ENCODE measurements at places on chromosomes 3 and 15. TPM values are rescaled to one million over a fixed set of nuclear protein-coding genes. Genes with fewer than 3 reads are reported as not detected.

MBD4 gene
- total RNA-seq, result 18.7 TPM

GRCh38 chr3:188530226-188530625 lies 376.3 kb downstream of the LPP start:
- no peak overlapping the region for H3K4me3 ChIP-seq
- no peaks in the 10 kb centered on the region for H3K4me1 ChIP-seq
- H3K27me3 ChIP-seq, result no peaks in the 10 kb centered on the region
- no peak for DNase-seq
- H3K27ac ChIP-seq, result no peak overlapping the region

DNA sequence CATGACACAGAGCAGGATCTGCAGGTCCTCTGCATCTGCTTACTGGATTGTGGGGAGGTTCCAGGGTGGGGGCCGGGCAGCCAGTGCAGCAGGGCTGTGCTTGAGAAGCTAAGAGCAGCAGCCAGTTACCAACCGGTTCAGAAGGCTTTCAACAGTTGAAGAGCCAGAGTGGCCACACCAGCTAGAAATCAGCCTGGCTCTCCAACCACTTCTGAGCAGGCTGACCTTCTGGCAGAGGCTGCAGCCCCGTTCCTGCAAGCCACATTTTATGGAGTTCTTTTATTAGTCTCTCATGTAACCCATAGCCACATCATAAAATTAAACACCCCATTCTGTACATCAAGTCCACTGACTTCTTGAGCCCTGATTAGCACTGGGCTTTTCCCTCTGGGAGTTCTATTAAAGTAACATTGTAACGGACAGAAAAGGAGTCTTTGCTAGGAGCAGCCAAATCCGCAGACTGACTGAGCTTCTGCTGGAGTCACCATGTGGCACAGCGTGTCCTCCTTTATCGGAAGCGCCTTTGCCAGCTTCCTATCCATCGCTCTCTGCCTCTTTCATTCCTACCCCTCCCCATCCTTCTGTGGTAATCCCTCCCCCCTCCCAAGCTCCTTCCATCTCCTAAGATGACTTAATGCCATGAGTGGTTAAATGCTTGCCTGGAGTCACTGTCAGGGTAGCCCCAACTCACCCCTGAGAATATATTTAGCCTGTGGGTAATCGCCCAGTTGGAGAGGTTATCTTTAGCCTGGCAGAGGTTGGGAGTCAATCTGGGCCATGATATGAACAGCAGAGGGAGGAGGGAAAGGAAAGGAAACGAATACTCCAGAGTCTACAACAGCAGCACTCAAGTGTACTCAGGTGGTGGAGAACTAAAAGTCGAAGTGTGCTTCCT lies 138.5 kb upstream of the HES1 start:
- H3K4me3 ChIP-seq, result no peak overlapping the region
- no peak overlapping the region for H3K27ac ChIP-seq
- DNase-seq, result no peak
- no peaks in the 10 kb centered on the region for H3K36me3 ChIP-seq

- H3K27ac ChIP-seq, result no peak overlapping the region
- H3K4me1 ChIP-seq, result no peaks in the 10 kb centered on the region
- DNase-seq, result no peak
- H3K27me3 ChIP-seq, result no peaks in the 10 kb centered on the region
- H3K4me3 ChIP-seq, result no peak overlapping the region
Observed at GRCh38 chr3:85251766-85252165, 293.0 kb downstream of the CADM2 start.

GRCh38 chr3:123449102-123449996 lies 459 bp upstream of the ADCY5 start:
- no peaks in the 10 kb centered on the region for H3K36me3 ChIP-seq
- peak overlapping the region; percentile 80 for H3K27ac ChIP-seq
- H3K4me1 ChIP-seq, result peaks cover 22% of the 10 kb centered on the region

MCTP2 gene
- 28.5 TPM for total RNA-seq

- H3K27ac ChIP-seq, result no peak overlapping the region
- DNase-seq, result no peak
- H3K27me3 ChIP-seq, result no peaks in the 10 kb centered on the region
- H3K36me3 ChIP-seq, result no peaks in the 10 kb centered on the region
- no peak overlapping the region for H3K4me3 ChIP-seq
Observed at GRCh38 chr15:100093211-100094126, 248.3 kb downstream of the ADAMTS17 start.

KBTBD13 gene
- not detected for total RNA-seq

DNA sequence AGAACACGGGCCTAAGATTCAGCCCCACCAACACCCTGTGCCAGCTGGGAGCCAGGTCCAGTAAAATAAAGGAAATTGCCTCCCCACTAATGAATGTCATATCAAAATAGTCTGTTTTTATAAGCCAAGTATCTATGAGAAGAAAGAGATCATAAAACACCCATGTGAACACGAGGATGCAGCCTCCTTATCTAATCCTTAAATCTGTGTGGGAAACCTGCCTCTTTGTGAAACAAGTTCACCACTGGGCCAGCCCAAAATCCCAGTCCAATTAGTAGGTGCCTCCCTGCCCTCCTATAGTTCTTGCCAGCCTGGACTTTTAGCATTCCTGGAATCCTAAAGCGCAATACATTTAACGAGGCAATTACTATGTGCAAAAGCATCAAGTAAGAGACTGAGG lies 42.0 kb downstream of the SCAPER start:
- H3K27me3 ChIP-seq, result no peaks in the 10 kb centered on the region
- no peak for DNase-seq
- no peaks in the 10 kb centered on the region for H3K4me1 ChIP-seq
- no peak overlapping the region for H3K27ac ChIP-seq
- H3K4me3 ChIP-seq, result no peak overlapping the region

EFCAB12 gene
- 1.3 TPM for total RNA-seq

DNA sequence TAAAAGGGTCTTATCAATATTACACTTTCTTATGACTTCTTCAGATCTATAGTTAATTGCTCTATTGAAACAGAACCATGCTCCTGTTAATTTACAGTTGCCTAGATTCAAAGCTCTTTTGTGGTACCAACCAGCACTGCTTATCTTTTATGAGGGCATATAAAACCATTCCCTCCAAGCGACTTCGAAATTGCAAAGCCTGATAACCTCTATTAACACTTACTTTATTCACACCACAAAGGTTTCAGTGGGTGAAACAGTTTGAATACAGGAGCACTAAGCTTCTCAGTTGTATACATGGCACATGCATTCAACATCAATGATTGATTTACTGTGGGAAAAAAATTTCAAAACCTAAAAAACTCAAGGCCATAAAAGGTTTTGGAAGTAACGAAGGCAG lies 74.9 kb upstream of the PPIB start:
- no peak overlapping the region for H3K27ac ChIP-seq
- no peaks in the 10 kb centered on the region for H3K36me3 ChIP-seq
- H3K4me1 ChIP-seq, result peaks cover 6% of the 10 kb centered on the region
- DNase-seq, result no peak

TGM4 gene
- not detected for total RNA-seq

GRCh38 chr3:81716870-81717509 lies 44.5 kb downstream of the GBE1 start:
- no peaks in the 10 kb centered on the region for H3K36me3 ChIP-seq
- DNase-seq, result peak; percentile 92
- no peaks in the 10 kb centered on the region for H3K27me3 ChIP-seq
- H3K4me1 ChIP-seq, result peaks cover 10% of the 10 kb centered on the region
- no peak overlapping the region for H3K4me3 ChIP-seq
- peak overlapping the region; percentile 56 for H3K27ac ChIP-seq

GPR27 gene
- total RNA-seq, result 2.3 TPM

CACNA2D3 gene
- not detected for total RNA-seq

THBS1 gene
- 398 TPM for total RNA-seq

DNA sequence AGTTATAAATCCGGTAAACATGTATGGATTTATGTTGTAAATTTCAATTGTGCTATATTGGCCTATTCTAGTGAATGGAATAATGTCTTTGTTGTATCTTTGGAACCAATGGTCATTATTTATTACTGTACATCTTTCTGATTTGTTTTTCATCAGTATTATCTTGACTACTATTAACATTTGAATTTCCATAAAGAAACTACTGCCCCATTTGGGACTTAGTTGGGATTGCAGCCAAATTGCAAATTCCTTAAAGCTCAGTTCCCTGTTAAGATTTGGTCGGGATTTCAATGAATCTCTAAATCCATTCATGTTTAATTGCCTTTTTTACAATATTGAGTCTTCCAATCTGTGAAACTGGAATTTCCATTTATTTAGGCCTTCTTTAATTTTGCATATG lies 822.4 kb upstream of the CADM2 start:
- no peaks in the 10 kb centered on the region for H3K36me3 ChIP-seq
- no peak overlapping the region for H3K27ac ChIP-seq
- no peak for DNase-seq
- no peaks in the 10 kb centered on the region for H3K4me1 ChIP-seq
- H3K4me3 ChIP-seq, result no peak overlapping the region

DNA sequence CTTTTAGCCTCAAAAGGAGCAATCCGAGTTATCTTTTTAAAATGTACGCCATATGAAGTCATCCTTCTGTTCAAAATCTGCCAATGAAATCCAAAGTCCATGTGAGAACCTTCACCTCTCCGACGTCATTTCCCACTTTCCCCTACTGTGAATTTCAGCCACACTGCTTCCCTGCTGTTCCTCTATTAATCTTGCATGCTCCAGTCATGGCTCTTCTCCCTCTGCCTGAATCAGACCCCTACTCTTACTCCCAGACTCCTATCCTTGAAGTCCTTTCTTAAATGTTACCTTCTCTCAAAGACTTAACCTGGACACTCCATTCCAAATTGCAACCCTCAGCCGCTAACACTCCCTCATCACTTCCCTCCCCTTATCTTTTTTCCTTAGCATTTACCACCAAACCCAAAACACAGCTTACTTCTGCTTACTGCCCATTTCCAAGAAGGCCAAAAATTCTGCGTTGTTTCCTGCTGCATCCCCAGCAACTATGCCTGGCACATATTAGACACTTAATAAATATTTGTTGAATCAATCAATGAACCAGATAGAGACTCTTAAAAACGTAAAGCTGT lies 1.2 kb downstream of the NKIRAS1 start:
- H3K27me3 ChIP-seq, result no peaks in the 10 kb centered on the region
- peaks cover 10% of the 10 kb centered on the region for H3K36me3 ChIP-seq
- no peak for DNase-seq
- peaks cover 39% of the 10 kb centered on the region for H3K4me1 ChIP-seq

DNA sequence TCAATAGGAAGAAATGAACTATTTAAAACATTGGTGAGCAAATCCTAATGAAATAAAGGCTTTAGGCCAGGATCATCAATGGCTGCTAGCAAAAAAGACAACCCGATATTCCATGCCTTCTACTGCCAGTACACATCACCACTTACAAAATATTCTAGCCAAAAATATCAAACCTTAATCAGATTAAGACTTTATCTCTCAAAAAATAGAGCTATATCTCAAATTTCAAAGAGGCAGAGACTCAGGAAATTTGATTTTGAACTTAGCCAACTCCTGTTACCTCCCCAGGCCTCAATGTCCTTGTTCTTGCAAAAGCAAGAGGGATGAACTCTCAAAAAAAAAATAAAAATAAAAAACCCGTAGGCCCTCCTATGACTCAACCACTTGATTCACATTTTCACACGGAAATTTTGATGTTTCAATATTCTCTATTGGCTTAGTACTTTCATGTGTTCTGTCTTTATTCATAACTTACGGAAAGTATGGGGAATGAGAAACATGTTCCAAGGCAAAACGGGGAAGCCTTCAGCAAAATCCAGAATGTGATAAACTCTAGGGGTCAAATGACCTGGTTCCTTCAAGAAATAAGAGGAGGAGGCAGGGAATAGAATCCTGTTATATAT lies 273.3 kb upstream of the ZPLD1 start:
- H3K4me1 ChIP-seq, result peaks cover 20% of the 10 kb centered on the region
- DNase-seq, result no peak
- no peaks in the 10 kb centered on the region for H3K27me3 ChIP-seq
- H3K4me3 ChIP-seq, result no peak overlapping the region
- no peaks in the 10 kb centered on the region for H3K36me3 ChIP-seq

TGM5 gene
- not detected for total RNA-seq

- no peak for DNase-seq
- H3K27ac ChIP-seq, result no peak overlapping the region
- H3K36me3 ChIP-seq, result no peaks in the 10 kb centered on the region
- no peak overlapping the region for H3K4me3 ChIP-seq
Observed at GRCh38 chr15:60721707-60722106, 242.8 kb upstream of the ICE2 start.

DNA sequence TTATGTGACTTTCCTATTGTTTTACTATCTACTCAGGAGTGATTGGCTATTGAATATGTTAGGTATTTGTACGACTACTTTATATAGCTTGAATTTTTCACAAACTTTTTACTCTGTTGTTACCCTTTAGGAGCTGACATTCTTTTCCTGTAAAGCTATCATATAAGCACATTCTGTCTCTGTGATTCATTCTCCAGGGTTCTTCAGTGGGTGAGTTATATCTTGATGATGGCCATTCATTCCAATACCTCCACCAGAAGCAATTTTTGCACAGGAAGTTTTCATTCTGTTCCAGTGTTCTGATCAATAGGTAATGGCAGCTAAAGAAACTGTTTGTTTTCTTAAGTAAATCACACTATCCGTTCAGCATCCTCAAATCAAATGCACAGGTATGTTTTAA lies 10.1 kb upstream of the CAPN3 start:
- no peaks in the 10 kb centered on the region for H3K36me3 ChIP-seq
- no peak overlapping the region for H3K27ac ChIP-seq
- H3K27me3 ChIP-seq, result no peaks in the 10 kb centered on the region
- no peaks in the 10 kb centered on the region for H3K4me1 ChIP-seq
- no peak for DNase-seq

DNA sequence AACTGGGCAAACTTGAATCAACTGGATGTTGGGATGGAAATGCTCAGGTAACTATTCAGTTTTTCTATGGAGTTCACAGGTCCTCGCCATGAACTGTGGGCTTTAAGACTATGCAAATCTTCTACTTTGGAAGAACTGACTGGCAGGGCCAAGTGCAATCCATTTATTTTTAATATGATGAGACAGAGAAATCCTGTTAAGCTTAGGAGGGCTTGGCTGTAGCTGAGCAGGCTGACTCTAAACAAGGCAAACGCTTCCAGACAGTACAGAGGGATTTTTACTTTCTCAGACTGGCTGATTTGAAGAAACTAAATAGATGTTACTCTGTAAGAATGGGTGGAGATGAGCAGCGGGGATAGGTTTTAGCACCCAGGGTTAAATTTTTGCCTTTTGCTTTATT lies 194.2 kb upstream of the ICE2 start:
- H3K4me3 ChIP-seq, result no peak overlapping the region
- no peaks in the 10 kb centered on the region for H3K36me3 ChIP-seq
- H3K4me1 ChIP-seq, result peaks cover 7% of the 10 kb centered on the region
- H3K27ac ChIP-seq, result no peak overlapping the region
- no peak for DNase-seq
- H3K27me3 ChIP-seq, result no peaks in the 10 kb centered on the region

CPNE9 gene
- total RNA-seq, result not detected

PLA2G4E gene
- total RNA-seq, result not detected

- H3K27me3 ChIP-seq, result no peaks in the 10 kb centered on the region
- no peak overlapping the region for H3K4me3 ChIP-seq
- peak; percentile 40 for DNase-seq
- H3K36me3 ChIP-seq, result no peaks in the 10 kb centered on the region
Observed at GRCh38 chr3:187520027-187520945, 149.9 kb downstream of the SST start.

- no peak overlapping the region for H3K4me3 ChIP-seq
- H3K27ac ChIP-seq, result no peak overlapping the region
- H3K27me3 ChIP-seq, result no peaks in the 10 kb centered on the region
- peaks cover 19% of the 10 kb centered on the region for H3K4me1 ChIP-seq
- DNase-seq, result no peak
Observed at GRCh38 chr15:101436526-101436925, 53.0 kb downstream of the PCSK6 start.

LDHAL6B gene
- total RNA-seq, result not detected
